ENCODE measurements at places on chromosomes 1 and 21.
A peak's percentile ranks its signal among the peaks of the same experiment; 100 is the strongest.

DNA sequence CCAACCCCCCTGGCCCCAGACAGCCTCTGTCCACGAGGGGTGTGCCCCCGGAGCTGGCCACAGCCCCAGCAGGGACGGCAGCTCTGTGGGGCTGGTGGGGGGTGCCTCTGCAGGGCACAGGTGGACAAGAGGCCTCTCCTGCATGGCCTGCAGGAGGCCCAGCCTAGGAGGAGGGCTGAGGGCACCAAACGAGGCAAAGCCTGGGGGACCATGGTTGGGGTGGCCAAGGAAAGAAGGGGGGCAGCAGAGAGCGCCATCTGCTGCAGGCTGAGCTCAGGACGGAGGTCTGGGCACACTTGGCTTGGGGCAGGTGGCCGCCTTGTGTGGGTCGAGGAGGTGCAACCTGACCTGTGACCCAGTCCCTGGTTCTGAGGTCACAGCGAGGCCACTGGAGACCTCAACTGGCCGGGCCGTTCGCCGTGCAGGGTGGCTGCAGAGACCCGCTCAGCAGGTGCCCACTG, 27.3 kb downstream of the RRP1 start:
- no peak for DNase-seq

GRCh38 chr21:30839304-30839703, 9.7 kb upstream of the KRTAP7-1 start:
- peak; percentile 48 for DNase-seq

DNA sequence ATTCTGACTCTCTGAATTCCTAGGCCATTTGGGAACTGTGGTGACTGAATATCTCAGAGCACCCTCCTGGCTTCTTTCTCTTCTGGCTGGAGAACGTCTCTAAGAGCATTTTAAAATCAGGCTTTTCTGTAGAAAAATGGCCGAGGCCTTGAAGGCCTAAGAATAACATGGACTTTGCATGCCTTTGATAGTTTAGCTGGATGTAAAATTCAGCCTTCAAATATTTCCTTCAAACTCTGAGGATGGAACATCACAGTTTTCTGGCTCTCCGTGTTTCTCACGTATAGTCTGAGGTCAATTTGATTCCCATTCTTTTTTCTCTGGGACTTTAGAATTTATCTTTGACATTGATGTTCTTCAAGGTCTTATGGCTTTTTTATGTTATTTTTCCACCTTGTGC, 34.0 kb downstream of the ARHGEF16 start:
- no peak for DNase-seq

GRCh38 chr1:193661385-193661784, 475.0 kb upstream of the B3GALT2 start:
- DNase-seq: no peak

GRCh38 chr1:1299686-1300351, 7.9 kb downstream of the ACAP3 start:
- DNase-seq: no peak

GRCh38 chr1:194184425-194184824, 998.0 kb upstream of the B3GALT2 start:
- DNase-seq: no peak

DNA sequence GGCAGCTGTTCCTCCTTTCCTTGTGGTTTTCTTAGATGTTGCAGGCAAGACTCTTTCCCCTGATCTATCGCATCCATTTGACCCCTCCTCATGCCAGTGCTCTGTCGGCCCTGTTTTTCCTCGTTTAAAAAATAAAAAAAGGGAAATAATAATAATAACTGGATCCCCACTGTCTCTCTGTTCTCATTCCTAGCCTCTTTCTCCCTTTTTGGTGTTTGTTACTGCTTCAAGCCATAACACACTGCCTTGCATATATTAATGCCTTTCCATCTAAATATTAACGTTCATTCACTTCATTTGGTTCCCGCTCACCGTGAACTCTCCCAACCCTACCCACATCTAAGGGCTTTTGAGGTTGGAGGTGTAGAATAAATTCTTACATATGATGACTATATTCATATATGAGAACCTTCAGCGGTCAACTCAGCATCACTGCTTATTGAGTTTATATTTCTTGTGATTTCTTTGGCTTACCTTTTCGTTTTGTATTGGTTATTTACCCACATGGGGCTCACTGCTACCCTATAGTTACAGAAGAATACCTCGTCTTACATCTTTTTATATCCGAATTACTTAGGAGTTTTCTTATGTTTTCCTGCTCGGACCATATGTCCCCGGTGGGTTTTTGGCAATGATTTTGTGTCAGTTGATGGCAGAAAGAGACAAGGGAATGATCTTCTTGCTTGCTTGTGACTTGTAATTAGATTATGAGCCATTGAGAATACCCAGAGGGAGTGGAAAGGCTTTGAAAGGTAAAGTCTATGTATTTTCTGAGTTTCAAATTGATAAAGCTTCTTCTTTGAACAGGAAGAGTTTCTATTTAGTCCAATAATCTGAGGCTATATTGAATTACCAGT, 805 bp downstream of the ATG4C start:
- DNase-seq: peak; percentile 20

- peak; percentile 39 for DNase-seq
These were observed 5.7 kb upstream of the TMEM167B start for GRCh38 chr1:109084563-109085517.

- DNase-seq: no peak
These were observed 366.9 kb upstream of the VAMP3 start for GRCh38 chr1:7404046-7404742.

DNA sequence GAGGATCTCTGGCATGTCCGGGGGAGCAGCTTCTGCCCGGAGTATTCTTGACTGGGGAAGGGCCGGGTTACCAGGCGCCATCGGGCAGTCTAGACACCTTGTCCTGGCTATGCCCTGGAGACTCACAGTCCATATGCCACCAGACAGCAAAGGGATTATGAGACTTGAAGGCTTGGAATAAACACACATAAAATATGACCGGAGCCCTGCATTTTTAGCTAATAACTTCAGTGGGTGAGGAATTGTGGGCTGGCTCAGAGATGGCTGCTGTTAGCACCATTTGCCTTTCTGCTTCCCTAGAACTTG, 15.5 kb downstream of the NTPCR start:
- no peak for DNase-seq

GRCh38 chr21:42661688-42662429, 8.4 kb downstream of the PDE9A start:
- no peak for DNase-seq

GRCh38 chr1:96104506-96104905, 617.1 kb upstream of the PTBP2 start:
- no peak for DNase-seq

DNA sequence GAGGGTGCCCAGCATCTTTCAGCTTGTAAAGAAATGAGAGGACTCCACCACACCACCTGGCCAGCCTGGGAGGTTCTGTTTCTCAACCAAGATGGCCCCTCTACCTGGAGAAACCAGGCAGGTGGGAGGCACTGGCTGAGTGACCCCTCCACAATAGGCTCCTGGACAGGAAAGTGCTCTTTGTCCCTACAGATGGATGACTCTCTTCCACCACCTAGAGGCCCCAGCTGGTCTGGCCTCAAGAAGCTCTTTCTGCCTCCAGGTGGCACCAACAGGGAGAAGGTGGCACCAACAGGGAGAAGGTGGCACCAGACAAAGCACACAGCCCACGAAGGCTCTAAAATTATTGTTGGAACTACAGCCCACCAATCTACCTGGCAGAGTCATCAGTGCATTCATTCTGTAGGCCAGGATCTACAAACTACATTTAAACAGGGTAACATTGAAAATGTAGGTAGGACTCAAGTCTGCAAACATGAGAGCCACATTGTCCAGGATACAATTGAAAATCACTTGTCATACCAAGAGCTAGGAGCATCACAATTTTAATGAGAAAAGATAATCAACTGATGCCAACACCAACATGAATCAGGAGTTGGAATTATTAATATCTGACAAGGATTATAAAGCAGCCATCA, 14.4 kb downstream of the TMPRSS3 start:
- peak; percentile 43 for DNase-seq

DNA sequence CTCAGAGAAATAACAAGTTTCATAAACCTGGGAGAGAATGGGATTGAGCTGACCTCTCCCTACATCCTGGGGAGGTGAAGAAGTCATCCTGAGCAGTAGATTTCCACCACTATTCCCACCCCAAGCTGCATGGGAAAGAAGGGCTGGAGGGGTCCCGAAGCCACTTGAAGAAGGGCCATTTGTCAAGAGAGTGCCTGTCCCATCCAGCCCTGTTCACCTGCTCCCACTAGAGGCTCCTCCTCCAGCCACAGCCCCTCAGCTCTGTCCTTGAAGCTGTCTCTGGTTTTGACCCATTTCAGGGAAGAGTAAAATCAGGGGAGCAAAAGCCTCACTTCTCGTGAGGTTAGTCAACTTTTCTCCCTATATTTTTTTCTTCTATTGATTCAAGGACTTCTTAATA, 155.8 kb upstream of the DNAH14 start:
- DNase-seq: no peak

DNA sequence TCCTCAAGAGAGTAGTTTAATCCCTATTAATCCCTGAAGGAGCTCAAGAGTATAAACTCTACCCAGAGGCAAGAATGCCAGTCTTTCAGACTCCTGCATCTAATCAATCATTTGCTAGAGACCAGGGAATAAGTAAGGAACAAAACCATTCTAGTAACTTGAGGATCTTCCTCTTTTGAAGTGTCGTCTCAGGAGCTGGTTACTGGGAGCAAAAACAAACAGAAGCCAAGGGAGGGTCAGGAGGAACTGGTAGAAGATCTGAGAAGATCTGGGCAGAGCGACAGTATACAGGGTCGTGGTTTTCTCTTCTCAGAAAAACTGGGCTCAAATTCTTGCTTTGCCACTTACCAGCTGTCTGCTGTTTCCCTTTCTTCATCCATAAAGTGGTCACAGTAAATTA, 69.3 kb downstream of the RPS6KA1 start:
- DNase-seq: no peak

DNA sequence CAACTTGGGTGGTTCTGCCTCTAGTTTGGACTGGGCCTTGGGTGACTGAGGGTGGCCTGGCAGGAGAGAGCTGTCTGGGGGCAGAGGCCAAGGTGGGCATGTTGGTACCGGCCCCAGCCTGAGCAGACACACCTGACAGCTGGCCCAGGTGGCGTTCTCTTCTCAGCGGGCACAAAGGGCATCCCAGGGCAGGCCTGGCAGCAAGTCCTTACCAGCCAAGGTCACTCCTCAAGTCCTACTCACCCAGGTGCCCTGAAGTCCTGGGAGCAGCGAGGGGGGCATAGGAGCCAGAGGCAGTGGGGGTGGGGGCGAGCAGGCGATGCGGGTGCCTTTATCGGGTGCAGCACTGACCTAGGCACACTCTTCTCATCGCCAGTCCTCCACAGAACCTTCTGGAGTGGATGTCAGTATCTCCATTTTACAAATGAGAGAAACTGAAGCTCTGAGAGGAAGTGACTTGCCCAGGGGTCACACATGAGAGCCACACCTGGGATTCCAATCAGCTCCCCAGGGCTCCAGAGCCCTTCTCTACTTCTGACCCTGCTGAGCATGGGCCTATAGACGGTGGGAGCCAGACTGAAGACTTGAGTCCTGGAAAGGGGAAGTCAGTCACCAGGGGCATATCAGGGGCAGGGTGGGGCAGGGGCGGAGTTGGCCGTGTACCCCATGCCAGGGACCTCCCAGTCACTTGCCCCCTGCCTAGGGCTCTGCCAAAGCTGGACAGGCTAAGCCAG, 587 bp upstream of the SLC25A34 start:
- no peak for DNase-seq

DNA sequence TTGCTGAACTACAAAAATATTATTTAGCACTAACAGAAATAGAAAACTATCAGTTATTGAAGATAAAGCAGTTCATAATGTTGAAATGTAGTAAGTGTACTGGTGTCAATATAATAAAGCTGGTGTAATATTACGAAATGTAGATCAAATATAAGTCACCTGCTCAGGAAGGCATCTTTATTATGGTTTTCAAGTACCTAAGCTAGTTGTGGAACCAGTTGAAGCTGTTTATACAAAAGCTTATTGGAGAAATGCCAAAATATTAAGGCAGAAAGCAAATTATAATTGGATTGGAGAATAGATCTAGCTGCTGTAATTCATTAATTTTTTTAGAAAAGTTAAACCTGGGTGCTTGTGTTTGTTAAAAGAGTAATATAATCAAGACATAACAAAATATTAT, 6.2 kb upstream of the MARK1 start:
- DNase-seq: no peak

- DNase-seq: no peak
These were observed 614.1 kb downstream of the SMYD3 start for GRCh38 chr1:245893025-245893424.

DNA sequence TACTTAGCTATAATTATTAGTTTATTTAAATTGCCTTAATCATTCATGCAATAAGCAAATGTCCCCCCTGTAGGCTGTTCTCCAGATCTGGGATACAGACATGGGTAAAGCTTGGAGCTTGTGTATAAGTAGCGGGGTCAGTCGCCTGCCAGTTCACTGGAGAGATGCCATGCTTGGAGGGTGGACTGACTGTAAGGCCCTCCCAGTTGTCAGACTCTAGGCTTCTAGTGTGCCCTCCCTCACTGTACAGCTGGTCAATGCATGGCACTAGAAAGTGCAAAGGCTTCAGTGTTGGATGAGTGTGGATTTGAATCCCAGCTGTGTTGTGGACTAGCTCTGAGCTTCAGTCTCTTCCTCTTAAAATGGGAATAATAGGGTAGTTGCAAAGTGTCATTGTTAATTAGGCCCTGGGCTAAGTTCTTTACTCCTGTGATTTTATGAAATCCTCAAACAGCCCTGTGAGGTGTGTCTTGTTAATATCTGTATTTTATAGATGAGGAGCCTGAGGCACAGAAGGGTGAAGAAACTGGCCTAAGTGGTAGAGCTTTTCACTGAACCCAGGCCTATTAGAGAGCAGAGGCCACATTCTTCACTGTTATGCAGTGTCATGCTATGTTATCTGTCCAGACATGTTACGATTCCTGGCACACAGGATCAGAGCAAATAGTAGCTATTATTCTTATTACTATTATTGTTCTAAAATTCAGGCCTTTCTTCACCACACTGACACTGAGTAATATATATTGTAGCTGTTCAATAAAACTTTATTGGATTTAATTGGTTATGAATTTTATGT, 85.9 kb downstream of the ROR1 start:
- DNase-seq: no peak

DNA sequence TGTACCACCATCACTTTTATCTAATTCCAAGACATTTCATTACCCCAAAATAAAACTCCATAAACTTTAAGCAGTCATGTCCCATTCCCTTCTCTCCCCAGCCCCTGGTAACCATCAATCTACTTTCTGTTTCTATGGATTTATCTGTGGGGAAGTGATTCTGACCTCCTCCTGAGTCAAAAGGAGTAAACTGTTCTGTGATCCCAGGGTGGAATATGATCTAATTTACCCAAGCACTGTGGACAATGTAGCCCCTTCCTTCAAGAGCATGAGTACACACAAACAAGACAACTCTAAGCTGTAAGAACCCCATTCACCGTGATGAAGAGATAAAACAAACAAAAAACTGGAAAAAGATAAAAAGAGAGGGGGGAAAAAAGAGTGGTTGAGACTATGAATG, 77.9 kb downstream of the PLPP3 start:
- no peak for DNase-seq

- no peak for DNase-seq
These were observed 62.7 kb upstream of the MROH9 start for GRCh38 chr1:170872663-170873062.

Data from iris pigment epithelial cell (primary cell).